NCI-H226 (cell line): ENCODE measurements at places on chromosomes 3 and 15.

DNA sequence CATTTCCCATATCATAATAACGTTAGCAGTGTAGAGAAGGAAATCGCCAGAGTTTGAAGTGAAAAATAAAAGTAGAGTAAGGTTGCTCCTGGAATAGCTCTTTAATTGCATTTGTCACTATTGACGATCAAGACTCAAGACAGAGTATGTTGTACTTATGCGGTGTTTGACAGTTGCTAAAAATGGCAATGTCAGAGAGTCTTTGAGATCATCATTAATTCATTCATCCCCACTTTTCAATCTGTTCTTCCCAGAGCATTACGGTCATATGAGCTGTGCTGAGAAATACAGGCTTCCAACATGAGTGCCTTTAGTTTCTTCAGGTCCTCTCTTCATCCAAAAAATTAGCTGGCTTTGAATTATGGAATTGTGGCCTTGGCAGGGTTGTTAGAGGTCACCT is 173.8 kb upstream of the CHRM5 start:
- no peak for DNase-seq

DNA sequence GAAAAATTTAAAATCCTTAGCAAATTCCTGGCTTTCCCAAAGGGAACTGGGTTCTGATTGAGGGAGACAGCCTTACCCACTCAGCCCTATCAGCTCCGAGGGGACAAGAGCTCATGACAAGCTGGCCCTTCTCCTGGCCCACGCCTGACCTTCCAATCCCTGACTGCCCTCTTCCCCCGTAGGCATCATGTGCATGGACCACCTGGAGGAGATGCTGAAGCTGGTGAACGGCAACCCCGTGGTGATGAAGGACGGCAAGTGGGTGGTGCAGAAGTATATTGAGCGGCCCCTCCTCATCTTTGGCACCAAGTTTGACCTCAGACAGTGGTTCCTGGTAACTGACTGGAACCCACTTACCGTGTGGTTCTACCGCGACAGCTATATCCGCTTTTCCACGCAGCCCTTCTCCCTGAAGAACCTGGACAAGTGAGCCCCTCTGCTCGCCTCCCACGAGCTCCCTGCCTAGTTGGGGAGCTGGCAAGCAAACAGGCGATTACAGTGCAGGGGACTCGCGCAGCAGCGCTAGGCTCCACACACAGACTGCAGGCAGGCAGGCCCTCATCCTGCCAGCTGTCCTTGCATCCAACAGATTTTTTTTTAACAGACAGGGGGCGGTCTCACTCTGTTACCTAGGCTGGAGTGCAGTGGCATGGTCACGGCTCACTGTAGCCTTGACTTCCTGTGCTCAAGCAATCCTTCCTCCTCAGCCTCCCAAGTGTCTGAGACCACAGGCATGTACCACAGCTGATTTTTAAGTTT is 16.8 kb downstream of the RPUSD3 start:
- DNase-seq = no peak

DNA sequence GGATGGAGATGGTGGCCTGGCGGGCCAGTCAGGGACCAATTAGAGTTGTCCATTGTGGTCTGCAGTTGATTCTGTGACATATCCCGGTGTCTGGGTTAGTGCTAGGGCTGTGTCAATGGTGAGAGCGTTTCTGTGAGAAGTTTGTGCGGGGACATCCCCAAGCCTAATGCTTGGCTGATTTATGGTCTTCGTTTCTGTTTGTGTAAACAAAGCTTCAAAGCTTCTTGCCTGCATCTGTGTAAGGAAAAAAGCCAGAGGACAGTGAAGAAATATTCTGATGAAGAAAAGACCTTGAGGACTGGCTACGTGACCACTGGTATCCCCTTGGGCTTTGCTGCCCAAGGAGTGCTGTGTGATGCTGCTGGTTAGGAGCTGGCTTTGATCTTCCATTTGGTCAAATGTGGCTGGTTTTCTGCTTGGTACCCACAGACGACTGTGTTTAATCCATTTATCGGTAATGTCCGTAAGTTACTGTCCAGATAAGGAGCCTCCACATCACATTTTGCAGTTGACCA is 74.6 kb upstream of the LRTM1 start:
- DNase-seq = no peak

DNA sequence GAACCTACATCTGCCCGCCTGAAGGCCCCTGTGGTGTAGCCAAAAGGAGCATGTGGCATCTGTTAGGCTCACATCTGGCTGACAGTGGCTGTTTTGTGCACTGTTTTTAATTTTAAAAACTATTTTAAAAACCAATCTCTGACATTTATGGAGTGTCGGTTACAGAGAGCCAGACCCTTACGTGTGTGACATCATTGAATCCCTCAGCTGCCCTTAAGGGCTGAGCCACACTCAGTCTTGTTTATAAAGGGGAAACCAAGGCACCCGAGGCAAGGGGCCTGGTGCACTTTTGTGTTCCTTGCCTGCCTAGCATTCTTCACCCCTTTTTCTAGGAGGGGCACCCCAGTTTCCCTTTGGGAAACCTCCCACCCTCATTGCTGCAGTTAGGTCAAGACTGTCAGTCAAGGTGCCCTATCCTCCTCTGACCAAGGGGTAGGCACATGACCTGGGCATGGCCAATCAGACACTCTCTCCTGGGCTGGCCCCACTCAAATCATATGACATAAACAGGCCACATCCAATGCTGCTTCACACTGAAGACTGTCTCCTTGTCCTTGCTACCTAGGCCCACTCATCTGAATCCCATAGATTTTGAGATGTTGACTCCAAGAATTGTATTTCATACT is 105.3 kb downstream of the LSM3 start:
- no peak for DNase-seq

GRCh38 chr3:15646851-15647511 is 45.4 kb downstream of the BTD start:
- peak; percentile 99 for DNase-seq

- DNase-seq = no peak
These were observed 22.2 kb downstream of the P2RY1 start for GRCh38 chr3:152857082-152857481.

DNA sequence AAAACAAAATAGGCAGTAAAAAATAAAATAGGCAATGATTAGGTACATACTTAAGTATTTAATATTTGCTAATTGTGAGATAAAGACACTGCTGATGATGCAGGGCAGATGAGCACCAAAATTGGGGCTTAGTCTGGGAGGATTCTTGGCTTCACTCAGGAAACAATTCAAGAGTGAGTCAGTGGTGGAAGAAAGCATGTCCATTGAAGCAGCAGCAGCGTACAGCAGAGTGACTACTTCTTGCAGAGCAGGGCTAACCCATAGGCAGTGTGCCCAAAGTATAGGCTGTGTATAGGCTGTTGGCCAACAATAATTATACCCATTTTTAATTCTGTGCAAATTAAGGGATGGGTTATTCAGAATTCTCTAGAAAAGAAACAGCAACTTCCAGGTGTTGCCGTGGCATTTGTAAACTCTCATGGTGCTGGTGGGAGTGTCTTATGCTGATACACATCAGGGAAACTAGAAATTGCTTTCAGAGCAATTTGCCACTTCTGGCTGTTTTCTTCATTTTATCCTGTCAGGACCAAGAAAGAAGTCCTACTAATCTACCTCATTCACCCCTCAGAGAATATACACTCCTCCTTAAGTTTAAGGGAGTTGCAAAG is 317.3 kb upstream of the NAALADL2 start:
- no peak for DNase-seq

- peak; percentile 88 for DNase-seq
These were observed 6.2 kb upstream of the CCDC80 start for GRCh38 chr3:112647122-112647521.

DNA sequence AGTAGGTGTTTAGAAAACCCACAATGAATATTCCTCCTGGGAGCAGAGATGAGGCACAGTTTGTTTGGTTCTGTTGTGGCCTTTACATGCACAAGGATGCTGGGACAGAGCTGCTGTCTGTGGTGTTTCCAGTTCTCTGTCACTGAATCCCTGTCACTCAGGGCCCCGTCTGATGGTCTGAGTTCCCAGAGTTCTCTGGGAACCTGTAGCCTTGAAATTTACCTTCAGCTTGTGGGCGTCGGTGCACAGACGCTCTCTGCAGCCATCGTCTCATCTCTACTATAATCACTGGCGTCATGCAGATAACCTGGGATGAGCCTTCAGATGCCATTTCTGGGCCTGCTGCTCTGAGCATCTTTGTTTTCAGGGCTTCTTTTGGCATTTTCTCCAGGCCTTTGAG is 81.9 kb downstream of the LRRK1 start:
- DNase-seq = no peak

DNA sequence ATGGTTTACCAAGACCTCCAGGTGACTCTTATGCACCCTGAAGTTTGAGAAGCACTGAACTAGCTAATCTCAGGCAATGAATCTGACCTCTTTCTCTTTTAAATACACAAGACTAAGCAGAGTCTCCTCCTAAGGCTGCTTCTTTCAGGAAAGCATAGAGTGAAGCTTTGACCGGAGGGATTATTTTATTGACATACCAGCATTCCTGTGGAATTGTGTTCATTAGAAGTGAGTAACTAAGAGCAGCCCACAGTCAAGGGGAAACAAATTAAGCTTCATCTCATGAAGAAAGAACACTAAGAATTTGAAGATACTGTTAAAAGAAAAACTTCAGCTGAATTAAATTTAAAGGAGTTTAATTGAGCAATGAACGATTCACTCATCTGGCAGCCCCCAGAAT is 963.5 kb downstream of the NTRK3 start:
- DNase-seq = no peak

DNA sequence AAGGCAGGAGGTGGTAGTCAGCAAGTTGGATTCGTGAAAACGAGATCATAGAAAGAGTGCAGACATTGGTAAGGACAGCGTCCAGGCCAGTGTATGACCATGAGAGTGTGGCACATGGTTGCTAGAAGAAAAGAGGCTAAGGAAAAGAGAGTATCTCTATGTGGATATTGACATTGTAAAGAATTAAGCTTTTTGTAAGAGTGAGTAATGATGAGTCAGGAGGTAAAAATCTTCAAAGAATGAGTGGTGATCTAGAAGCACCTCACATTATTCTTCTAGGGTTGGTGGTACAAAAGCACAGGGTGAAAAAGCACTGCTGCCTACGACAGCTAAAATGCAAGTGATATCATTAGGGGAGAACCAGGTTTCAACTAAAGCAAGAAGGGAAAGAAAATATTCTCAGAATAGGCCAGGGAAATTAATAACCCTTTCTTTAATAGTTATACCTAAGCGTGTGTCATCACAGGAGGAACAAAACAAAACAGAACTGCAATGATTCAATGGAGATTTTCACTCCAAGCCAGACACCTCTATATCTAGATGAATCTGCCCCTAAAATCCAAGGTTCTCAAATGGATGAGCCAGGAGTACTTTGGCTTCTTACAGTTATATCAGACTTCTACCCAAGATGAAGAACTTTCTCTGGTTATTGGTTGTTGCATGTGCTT is 884.7 kb downstream of the NAALADL2 start:
- DNase-seq = peak; percentile 76

DNA sequence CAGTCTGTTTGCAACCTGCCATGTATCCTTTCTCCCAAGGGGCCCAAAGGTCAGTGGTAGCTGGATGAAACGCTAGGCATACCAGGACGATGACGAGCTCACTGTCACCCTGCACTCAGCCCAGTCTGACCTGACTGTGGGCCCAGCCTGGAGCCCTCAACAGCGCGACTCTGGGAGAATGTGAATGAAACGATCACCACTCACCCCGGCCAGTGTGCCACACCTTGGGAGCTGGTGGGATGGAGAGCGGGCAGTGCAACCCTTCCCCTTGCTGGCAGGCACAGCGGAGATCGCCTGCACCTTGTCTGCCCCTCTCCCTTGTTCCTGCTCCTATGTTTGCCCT is 27.2 kb downstream of the SRPRB start:
- DNase-seq = no peak

GRCh38 chr15:40150163-40150925 is 10.5 kb upstream of the BUB1B start:
- DNase-seq = peak; percentile 58

- no peak for DNase-seq
These were observed 6.1 kb upstream of the CMTM6 start for GRCh38 chr3:32508711-32509110.

- no peak for DNase-seq
These were observed 78.1 kb downstream of the STT3B start for GRCh38 chr3:31610700-31611275.

DNA sequence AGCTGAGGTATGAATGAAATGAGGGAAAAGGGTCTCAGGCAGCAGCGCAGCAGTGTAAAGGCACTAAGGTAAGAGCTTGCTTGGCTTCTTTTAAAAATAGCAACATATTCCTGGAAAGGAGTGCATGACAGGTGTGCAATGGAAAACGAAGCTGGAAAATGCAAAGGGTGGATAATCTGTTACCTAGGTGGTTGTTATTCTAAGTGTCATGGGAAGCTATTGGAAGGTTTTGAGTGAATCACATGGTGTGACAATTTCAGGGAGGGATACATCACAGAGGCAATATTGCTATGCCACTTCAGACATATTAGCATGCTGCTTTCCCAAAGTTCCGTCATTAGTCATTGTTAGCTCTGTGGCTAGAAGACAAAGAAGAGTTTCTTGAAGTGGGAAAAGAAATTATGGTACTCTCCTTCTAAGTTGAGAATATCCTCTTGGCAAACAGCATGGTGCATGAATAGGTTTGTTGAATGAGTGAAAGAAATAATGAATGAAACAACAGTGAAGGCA is 28.7 kb upstream of the TMEM45A start:
- DNase-seq = no peak

DNA sequence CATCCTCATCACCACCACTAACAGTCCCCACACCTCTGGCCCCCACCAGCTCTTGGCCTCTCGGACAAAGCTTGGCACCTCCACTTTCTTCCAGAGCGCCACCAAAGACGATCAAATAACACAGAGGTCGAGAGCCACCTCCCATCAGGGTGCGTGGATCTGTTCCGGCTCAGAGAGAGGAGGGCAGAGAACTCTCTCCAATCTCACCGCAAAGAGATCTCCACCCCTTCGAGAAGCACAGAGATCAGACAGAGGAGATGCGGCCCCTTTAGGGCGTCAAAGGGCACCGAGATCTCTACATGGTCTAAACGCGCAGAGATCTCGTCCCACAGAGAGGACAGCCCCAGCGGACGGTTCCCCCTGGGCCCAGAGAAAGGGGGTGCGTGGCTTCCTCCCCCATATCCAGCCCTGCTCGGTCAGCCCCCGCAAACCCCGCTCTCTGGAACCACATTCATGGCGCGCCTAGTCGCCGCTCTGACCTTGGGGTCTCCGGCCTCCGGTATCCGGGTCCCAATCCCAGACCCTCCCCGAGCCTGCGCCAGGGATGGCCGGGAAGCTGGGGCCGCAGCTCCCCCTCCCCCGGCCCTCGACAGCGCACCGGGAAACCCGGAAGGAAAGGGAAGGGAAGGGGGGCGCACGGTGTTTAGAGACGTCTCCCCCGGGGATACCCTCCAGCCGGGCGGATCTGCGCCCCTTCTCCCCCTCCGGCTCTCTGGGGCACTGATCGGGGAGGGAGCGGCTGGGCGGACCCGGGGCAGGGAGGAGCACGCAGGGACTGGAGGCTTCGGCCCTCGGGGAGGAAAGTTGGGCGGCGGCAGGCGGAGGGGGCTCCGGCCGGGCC is 608 bp downstream of the SCN5A start:
- no peak for DNase-seq

- DNase-seq = no peak
These were observed 46.5 kb upstream of the CGNL1 start for GRCh38 chr15:57329582-57330367.

DNA sequence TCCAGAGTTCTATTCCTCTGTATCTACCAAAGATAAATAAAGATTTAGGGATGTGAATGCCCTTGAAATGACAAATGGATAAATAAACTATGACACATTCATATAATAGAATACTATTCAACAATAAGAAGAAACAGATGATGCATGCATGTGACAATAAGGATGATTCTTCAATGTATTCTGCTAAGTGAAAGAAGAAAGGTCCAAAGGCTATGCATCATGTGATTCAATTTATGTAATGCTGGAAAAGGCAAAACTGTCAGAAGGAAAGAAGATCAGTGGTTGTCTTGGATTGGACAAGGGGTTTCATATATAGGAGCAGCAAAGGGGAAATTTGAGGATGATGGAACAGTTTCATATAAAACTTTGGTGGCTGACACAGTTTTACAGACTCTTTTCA is 32.6 kb upstream of the CHRNA7 start:
- no peak for DNase-seq
